Endothelial cell of umbilical vein (primary cell): ENCODE measurements at places on chromosomes 4 and X. TPM values are rescaled to one million over a fixed set of nuclear protein-coding genes. Genes with fewer than 3 reads are reported as not detected.

FGD1 gene
- 18.0 and 19.6 TPM in 2 replicates for total RNA-seq

PGAM4 gene
- not detected in 2 replicates for total RNA-seq

FABP2 gene
- not detected in 2 replicates for total RNA-seq

KLB gene
- total RNA-seq: not detected in 2 replicates

TDO2 gene
- total RNA-seq: not detected in 2 replicates

TRAM1L1 gene
- 0.88 and 1.1 TPM in 2 replicates for total RNA-seq

GRCh38 chrX:23666282-23666681 lies 1.0 kb upstream of the PRDX4 start:
- no peak for DNase-seq

DNA sequence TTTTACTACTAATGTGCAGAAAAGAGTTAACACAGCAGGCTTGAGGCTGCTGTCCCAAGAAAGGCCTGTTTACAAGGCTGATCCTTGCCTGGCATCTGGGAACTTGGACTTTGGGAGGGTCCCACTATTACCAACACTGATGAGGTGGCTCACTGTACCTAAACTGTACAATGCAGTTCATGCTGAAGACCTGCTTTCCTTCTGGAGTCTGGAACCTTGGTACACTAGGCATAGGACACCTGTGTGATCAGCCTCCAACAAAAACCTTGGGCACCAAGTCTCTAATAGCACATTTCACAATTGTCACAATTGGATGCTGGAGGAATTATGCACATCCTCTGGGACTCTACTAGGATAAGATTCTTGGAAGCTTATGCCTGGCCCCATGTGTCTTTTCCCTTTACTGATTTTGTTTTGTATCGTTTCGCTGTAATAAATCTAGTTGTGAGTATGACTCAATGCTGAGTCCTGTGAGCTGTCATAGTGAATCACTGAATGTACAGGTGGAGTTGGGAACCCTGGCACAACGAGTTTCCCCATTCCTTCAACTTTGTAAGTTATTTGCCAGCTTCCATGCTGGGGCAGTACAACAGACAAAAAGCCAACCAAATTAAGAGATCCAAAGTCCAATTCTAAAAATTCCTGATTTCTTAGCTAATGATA lies 45.9 kb downstream of the TEC start:
- no peak for DNase-seq

DNA sequence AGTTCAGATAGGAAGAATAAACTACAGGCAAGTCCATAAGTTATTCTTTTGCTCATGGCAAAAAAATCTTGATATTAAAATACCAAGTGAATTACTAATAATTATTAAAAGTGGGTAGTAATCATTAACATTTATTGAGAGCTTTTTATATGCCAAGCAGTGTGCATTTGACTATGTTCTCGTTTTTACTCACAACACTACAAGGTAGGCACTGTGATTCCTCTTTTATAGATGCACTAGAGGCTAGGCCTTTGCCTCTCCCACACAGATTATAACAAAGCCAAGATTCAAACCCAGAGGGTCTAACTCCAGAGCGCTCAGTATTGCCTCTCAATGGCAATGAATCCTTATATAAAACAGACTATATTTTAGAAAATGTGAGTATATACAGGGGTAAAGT lies 254.2 kb downstream of the NAF1 start:
- no peak for DNase-seq

- no peak for DNase-seq
These were observed 121.0 kb upstream of the STOX2 start for GRCh38 chr4:183783991-183784553.

- no peak for DNase-seq
These were observed 21.0 kb upstream of the IL13RA2 start for GRCh38 chrX:115038406-115038805.

GRCh38 chr4:135256111-135256510 lies 1054.5 kb upstream of the PABPC4L start:
- DNase-seq: no peak

DNA sequence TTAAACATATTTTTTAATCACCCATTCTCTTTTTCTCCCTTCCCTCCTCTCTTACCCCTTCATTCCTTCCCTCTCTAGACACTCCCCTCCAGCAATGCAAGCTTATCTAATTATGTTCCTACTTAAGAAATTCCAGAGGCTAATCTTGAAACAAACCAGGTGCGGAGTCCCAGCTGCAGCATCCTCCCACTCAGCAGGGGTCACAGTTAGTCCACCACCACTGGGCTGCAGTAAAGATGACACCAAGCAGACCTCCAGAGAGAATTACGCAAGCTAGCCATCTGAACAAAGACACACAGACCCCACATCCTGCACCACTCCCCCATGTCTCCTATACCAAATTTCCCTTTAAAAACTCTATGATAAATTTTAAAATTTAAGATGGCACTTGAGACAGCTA lies 13.9 kb upstream of the SEC24B start:
- DNase-seq: no peak

GRCh38 chrX:116379854-116380253 lies 56.6 kb upstream of the SLC6A14 start:
- peak; percentile 0 for DNase-seq

DNA sequence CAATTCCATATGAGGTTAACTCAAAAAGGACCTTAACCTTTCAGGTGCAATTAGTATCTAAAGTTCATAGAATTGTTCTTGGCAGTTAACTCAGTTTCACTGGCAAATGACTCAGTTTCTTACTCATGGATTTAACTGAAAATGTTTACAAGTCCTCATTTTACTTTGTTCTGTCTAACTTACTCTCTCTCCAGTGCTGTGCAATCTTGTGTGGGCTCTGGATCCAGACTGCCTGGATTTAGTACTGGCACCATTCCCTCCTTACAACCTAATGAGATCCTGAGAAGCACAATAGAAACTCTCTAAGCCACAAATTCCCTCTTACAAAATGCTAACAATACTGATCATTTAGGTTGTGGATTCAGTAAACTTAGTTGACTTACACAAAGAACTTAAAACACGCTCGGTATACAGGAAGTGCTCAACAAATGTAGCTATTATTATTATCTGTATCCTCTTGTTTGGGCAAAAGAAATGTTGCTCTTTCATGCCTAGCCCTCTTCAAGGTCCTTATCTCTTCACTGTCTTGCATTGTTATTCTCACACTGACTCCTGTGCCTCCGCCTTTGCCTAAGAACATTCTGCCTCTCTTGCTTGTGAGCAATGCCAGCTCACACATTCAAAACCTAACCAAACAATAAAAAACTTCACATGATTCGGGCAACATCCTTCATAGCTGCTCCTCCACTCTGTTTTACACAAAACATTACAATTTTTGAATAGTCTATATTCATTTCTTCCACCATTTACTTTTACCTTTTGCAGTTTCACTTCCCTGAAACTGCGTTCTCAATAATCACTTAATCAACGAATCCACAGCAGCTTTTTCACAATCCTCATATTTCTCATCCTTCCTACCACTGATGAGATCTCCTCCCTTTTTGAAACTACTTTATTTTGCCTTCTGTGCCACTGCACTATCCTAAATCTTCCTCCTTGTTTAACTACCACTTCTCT lies 91.8 kb downstream of the PDE5A start:
- peak; percentile 3 for DNase-seq

DNA sequence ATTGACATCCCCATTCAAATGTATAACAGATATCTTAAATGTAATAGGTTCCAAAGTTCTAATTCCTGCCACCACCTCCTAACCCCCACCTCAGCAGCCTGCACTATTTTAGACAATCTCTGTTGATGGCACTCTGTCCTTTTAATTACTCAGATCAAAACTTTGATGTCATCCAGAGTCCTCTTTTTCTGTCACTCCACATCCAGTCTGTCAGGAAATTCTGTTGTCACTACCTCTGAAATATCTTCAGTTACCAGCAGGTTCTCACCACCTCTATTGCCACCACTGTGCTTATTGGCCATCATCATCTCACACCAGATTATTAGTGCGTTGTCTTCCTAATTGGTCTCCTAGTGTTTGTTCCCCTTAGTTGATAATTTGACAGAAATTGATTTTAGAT lies 76.2 kb downstream of the PTPN13 start:
- no peak for DNase-seq

DNA sequence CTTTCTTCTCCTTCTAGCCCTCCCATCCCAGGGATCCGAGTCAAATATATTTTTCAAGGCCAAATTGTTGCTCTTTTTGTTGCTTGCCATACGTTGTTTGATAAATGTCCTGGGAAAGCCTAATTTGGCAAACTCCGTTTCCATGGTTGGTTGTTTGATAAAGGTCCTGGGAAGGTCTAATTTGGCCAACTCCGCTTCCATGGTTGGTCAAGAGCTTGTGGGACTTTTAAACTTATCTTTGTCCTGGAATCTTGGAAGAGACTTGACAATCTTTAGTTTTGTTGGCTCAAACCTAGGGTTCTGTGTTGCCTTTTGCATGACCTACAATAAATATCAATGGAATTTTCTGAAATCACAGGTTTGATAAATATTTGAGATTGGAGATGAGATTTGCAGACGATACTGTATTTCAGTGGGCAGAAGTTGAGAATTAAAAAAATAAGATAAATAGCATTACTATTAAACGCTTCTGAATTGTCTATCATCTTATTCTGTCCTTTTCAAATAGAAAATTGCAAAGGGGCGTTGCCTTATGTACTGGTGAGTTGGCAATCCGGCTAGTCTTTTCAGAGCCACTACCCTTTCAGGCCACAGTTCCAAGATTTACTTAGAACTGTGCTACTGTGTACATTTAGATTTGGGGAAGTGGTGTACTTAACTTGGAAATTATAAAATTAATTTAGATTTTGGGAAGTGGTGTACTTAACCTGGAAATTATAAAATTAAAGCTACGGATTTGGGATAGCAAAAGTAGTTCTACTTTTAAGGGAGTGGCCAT lies 804 bp downstream of the OSTC start:
- peak; percentile 66 for DNase-seq

- no peak for DNase-seq
These were observed 121.0 kb upstream of the EPHA5 start for GRCh38 chr4:65791111-65791811.

DNA sequence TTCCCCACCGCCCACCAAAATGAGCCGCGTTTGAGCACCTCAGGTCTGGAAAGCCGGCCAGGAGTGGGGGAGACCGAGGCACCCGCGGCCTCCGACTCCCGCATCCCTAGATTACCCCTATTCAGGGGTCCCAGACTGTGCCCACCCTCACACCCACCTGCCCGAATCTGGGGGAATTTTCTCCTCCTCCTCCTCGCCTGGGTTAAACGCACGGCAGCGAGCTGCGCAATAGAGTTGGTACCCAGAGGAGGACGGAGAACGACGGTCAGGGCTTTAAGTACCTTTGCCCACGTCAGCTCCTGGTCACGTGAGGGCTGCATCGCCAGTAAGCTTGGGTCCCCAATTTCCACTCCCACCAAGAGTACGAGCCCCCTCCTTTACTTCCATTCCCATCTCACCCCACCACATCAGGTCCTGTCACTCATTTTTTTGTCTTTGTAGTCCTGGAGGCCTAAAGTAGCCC lies at the start of gene ARMCX2:
TSS of gene ARMCX2 (minus strand) at position 250 of the 463 bp plus-strand sequence. CDS start 2,262 bp downstream, outside the sequence.
- peak; percentile 61 for DNase-seq

GRCh38 chr4:182139491-182139890 lies 103.7 kb upstream of the TENM3 start:
- no peak for DNase-seq

DNA sequence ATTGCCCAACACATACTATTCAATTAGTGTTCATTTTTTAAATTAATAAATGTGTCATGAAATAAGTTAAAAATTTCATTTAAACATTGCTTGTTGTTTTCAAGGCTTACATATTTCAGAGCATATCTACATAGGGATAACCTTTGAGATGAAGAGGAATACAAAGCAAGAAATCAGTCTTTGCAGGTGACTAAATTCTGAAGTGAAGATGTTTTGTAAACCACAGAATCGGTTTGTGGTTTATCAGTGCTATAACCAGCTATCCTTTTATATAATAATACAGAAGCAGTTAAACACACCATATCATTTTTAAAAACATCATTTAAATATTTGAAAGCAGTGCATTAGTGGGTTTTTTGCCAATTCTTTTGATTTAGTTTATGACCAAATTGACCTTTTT lies 26.9 kb downstream of the FAM241A start:
- DNase-seq: no peak

DNA sequence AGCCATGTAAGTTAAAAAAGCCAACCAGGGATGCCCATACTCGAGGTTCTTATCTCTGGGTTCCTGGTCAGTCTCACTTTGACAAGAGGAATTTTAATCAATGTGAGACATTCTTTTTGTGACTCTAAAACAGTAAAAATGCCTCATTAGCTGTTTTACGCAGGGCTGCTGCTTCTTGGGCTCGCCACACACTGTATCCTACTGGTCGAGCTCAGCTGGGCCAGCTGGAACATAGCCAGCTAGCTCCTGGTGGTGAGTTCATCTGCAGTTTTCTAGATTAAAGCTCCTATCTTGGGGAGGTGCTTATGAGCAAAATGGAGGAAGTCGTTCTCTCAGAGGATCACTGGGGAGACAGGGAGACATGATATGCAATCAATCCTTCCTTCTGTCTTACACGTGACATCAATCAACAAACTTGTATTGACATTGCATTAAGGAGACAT lies 55.9 kb upstream of the LEF1 start:
- no peak for DNase-seq

GRCh38 chrX:51496501-51497291 lies at the start of gene NUDT11:
Gene NUDT11, minus strand, starts transcription at chrX:51496592. Its CDS starts 148 bp downstream, at chrX:51496444.
- DNase-seq: peak; percentile 68

DNA sequence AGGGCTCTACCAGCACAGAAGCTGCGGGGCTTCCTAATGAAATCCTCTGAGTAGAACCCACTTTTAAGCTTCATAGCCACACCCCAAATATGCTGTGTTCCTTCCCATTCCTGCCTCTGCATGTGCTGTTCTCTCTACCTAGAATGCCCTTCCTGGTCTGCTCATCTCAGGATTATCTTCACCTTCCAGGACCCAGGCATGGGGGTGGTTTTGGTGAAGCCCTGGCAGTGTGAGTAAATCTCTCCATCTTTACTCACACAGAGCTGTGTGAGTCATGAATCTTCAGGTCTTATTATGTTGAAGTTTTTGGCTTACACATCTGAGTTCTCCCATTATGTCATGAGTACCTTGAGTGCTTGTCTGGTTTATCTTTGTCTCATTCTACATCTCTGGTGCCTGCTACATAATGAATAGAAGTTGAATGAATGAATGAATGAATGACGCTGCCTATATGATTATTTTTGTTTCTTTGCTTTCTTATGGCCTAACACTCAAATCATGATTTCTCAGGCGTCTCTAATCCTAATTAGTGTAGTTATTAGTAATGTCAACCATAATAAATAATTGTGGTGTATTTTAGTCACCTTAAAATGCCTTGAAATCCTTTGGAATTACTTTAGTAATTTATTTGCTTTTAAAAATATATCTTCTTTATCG lies 41.9 kb downstream of the HADH start:
- no peak for DNase-seq

- no peak for DNase-seq
These were observed 22.5 kb downstream of the PTTG2 start for GRCh38 chr4:37982736-37983135.
